ENCODE measurements at places on chromosomes 6 and 20.
A peak's percentile ranks its signal among the peaks of the same experiment; 100 is the strongest.

- DNase-seq = no peak
Measured at GRCh38 chr20:41508335-41508734, 109.8 kb downstream of the CHD6 start.

DNA sequence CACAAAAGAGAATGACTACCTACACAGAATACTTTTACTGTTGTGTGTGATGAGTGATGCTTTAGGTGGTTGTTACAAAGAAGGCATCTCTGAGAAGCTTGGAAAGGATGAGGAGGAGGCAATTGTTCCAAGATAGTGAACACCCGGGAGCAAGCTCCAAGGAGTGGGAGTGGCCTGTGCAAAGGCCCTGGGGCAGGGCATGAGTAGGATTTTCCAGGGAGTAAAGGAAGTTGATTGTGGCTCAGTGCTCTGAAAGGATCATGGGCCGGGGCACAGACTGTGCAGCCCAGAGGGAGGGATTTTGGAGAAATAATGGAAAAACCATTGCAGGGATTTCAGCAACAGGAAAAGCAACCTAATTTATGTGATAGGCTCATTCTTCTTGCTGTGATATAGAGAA, 264.3 kb downstream of the CDH26 start:
- DNase-seq = no peak

GRCh38 chr6:45415315-45415714, 37.6 kb upstream of the SUPT3H start:
- no peak for DNase-seq

DNA sequence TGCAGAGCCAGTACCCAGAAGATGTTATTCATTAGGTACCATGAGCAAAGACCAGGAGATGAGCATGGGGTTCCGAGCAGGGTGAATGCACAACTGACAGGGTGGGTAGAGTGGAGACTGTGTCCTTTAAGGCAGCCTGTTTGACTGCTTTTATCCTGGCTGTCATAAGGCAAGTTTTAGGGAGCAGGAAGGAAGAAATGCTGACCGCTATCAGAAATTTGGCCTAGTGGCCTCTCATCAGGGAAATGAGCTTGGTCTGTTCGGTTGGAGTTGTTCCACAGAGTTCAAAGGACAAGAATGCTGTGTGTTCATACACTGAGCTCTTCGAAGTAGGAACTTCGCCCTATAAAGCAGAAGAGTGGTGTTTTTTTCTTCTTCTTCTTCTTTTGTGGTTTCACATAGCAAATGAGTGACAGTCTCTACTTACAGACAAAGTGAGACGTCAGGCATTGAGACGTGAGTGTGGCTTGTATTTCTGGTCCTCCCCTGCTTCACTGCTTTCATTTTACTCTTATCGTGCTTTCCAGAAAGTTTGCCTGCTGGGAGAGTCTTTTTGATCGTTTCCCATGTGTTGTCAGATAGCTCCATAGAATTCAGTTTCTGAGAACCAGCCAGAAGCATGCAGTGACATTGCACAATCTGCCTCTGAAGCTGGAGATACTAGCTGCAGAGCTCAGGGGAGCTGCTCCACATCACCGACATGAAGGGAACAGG, at the start of gene CASS4:
Gene CASS4 (plus strand): TSS at position 502 of the 714 bp plus-strand sequence. CDS start 199 bp downstream, at position 701.
- no peak for DNase-seq

GRCh38 chr20:16027686-16028085, 545.6 kb downstream of the KIF16B start:
- DNase-seq = no peak

- DNase-seq = no peak
Measured at GRCh38 chr6:100998111-100998510, 117.0 kb upstream of the ASCC3 start.

- DNase-seq = peak; percentile 20
Measured at GRCh38 chr20:1803061-1803931, 91.9 kb upstream of the SIRPA start.

GRCh38 chr6:155962276-155962675, 506.6 kb upstream of the NOX3 start:
- DNase-seq = no peak

GRCh38 chr20:3072530-3073250, 1.3 kb downstream of the OXT start:
- no peak for DNase-seq

- DNase-seq = no peak
Measured at GRCh38 chr6:129498541-129498940, 211.4 kb downstream of the ARHGAP18 start.

- no peak for DNase-seq
Measured at GRCh38 chr6:3183066-3183465, 25.7 kb upstream of the TUBB2A start.

GRCh38 chr6:163373240-163373639, 41.3 kb upstream of the QKI start:
- no peak for DNase-seq

DNA sequence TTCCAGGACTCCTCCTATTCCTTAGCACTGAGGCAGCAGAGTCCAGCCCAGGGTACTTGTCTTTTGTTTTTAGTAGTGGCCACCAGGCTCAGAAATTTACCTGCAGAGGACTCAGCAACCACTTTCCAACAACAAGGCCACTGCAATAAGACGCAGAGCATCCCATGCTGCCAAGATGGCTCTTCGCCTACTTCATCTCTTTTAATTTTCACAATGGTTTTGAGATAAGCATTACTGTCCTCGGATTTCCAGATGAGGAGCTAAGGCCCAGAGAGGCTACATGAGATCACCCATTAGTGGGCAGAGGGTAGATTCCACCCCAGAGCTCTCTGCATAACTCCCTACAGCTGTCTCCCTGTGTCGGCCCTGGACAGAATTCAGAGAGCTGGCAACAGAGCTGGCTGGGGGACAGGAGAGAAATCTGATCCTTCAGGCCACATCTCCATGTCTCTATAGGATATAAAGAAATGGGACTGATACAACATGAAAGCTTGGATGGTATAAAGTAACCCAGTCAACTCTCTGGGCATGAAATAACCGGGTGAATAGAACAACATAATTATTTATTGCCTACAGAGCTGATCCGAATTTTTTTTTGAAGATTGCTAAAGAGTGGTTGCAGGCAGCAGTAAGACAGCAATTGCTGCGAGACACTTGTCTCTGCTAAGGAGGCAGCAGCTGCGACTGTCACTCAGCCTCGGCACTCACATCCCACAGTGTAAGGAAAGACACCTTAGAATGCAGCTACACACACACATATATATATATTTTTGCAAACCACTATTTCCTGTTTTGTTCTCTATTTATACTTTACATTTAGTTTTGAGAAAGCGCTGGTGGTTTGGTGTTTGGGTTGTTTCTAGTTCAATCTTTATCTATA, 37.2 kb downstream of the SCML4 start:
- peak; percentile 65 for DNase-seq

DNA sequence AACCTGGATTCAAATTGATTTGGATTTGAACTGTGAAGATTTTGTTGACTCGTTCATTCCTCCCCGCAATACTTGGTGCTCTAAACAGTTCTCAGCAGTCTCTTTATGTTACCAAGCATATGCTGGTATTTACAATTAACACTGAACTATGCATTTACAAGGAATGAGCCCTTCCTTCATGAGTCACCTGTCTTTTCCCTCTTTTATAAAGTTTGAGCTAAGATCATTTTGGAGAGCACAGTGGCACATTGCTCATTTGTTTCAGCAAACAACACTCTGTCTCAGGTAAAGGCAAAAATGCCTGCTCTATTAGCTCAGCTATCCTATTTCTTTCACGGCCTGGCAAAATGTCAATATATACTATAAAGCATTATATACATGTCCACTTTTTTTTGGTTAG, 285.4 kb downstream of the PHACTR1 start:
- no peak for DNase-seq

DNA sequence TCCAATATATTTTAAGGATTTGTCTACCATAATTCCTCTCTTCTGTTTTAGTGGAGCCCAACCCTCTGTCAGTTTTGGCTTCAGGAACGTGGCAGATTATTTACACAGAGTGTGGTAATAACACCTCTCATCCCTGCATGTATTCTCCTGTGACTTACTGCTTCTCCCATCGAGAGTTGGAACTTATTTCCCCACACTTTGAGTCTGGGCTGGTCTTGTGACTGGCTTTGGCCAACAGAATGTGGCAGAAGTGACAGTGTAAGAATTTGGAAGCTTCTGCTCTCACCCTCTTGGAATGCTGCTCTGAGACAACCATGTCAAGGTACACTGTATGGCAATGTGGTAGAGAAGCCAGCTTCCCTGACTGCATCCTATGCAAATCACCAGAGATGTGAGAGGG, 407.7 kb downstream of the EPM2A start:
- DNase-seq = no peak

DNA sequence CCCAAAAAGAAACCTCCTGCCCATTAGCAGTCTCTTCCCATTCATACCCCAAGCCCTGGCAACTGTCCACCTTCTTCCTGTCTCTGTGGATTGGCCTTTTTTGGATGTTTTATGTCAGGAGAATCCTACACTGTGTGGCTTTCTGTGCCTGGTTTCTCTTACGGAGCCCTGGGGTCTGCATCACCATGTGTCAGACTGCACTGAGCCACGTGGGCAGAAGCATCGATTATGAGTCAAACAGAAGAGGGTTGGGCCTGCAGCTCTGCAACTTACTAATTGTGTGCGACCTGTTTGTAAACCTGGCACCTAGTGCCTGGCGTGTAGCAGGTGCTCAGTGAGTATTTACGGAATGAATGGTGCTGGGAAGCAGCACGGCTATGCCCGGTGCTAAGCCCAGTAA, 62.6 kb downstream of the IGF2R start:
- no peak for DNase-seq
